ENCODE measurements at places on chromosomes 13 and 19. TPM values are rescaled to one million over a fixed set of nuclear protein-coding genes. Genes with fewer than 3 reads are reported as not detected.

FFAR3 gene
- not detected for total RNA-seq

ETV2 gene
- not detected for total RNA-seq

HIF3A gene
- 0.48 TPM for total RNA-seq

SIGLEC5 gene
- total RNA-seq: not detected

TUBB4A gene
- total RNA-seq: not detected

HDGFL2 gene
- total RNA-seq: 25.8 TPM

APOE gene
- 43.1 TPM for total RNA-seq

MAP4K1 gene
- not detected for total RNA-seq

MBD3L3 gene
- not detected for total RNA-seq

CFAP97D2 gene
- total RNA-seq: not detected

ZNF497 gene
- total RNA-seq: 2.1 TPM

CCNE1 gene
- total RNA-seq: 4.5 TPM

SHC2 gene
- total RNA-seq: 0.85 TPM

LILRB1 gene
- total RNA-seq: not detected

KLHL1 gene
- not detected for total RNA-seq

PSG7 gene
- not detected for total RNA-seq

ZNF506 gene
- total RNA-seq: 9.6 TPM

ZNF878 gene
- total RNA-seq: under 0.01 TPM

CYP2A7 gene
- not detected for total RNA-seq

TMEM145 gene
- not detected for total RNA-seq

APOC1 gene
- 4.3 TPM for total RNA-seq

ZNF823 gene
- 8.7 TPM for total RNA-seq
